ENCODE measurements at places on chromosomes 4 and X. TPM values are rescaled to one million over a fixed set of nuclear protein-coding genes. Genes with fewer than 3 reads are reported as not detected.

Gene CEP135
- 4.6 TPM for total RNA-seq

Gene CT55
- total RNA-seq: not detected

Gene USP26
- total RNA-seq: not detected

Gene CTAG2
- total RNA-seq: not detected

Gene TREX2
- total RNA-seq: 2.9 TPM

Gene FGFBP2
- not detected for total RNA-seq

Gene CD38
- not detected for total RNA-seq

Gene TBC1D9
- total RNA-seq: 27.3 TPM

Gene SRPX
- 576 TPM for total RNA-seq

Gene SLC38A5
- total RNA-seq: 21.9 TPM

Gene TMEM150C
- 1.5 TPM for total RNA-seq

Gene STBD1
- 4.5 TPM for total RNA-seq

Gene TMSB15A
- not detected for total RNA-seq

Gene ABLIM2
- 0.12 TPM for total RNA-seq

Gene YIPF6
- total RNA-seq: 26.7 TPM

Gene UBA1
- 131 TPM for total RNA-seq

Gene MAOB
- 0.12 TPM for total RNA-seq

Gene RHOXF2B
- under 0.01 TPM for total RNA-seq

Gene CTAG1B
- not detected for total RNA-seq

Gene MAGEA12
- total RNA-seq: not detected

Gene CCSER1
- total RNA-seq: 0.23 TPM

Gene CLDN2
- total RNA-seq: not detected

Gene SLC7A11
- 4.4 TPM for total RNA-seq

Gene PCSK1N
- total RNA-seq: 0.15 TPM

Gene ZNF157
- 0.12 TPM for total RNA-seq

Gene CENPVL2
- total RNA-seq: not detected

Gene FAM9C
- total RNA-seq: not detected

Gene DSPP
- not detected for total RNA-seq

Gene AREG
- 0.47 TPM for total RNA-seq

Gene HMX1
- total RNA-seq: not detected

Gene PRDM8
- 1.4 TPM for total RNA-seq

Gene MMRN1
- total RNA-seq: 0.35 TPM

Gene GLUD2
- total RNA-seq: 0.68 TPM

Gene SORCS2
- 0.23 TPM for total RNA-seq

Gene DCAF12L2
- not detected for total RNA-seq

Gene SLC49A3
- total RNA-seq: 1.1 TPM

Measured in smooth muscle cell of the coronary artery (primary cell).